ENCODE measurements at places on chromosomes 13 and 19.

DNA sequence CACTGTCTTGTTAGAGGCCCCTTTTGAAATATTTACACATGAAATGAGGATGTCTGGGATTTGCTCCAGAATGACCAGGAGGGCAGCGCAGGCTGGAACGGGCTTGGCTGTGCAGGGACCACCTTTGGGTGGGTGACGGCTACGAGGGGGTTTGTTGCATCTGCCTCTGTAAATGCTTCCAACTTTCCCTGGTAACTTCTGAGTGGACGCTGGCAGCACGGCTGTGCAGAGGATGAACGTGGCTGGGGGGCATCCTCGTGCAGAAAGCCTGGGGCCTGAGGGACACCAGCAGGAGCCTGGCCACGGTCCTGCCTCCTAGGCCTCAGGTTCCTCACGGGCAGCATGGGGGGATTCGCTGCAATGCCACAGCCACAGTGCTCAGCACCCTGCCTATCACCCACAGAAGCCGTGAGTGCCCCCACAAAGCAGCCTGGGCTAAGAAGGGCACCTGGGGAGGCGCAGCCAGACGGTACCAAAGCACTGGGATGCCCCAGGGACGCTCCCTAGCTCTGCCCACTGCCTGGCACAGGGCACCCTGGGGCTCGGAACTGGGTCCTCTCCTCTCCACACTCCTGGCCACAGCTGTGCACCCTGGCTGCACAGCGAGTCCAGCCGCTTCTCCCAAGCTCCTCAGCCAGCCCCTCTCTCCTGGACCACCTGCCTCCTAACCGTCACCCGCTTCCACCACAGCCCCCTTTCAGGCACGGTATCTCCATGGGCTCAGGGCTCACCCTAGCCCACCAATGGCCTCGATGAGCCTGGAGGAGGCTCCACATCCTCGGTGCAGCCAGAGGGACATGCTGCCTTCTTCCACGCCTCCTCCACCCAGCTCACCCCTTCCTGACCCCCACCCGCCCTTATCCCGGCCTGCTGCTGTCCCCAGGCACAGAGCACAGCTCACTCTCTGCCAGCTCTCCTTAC is 44.5 kb downstream of the MLLT1 start:
- no peak for DNase-seq

- no peak for DNase-seq
Observed at GRCh38 chr19:55635334-55635717, 5.5 kb upstream of the ZNF580 start.

DNA sequence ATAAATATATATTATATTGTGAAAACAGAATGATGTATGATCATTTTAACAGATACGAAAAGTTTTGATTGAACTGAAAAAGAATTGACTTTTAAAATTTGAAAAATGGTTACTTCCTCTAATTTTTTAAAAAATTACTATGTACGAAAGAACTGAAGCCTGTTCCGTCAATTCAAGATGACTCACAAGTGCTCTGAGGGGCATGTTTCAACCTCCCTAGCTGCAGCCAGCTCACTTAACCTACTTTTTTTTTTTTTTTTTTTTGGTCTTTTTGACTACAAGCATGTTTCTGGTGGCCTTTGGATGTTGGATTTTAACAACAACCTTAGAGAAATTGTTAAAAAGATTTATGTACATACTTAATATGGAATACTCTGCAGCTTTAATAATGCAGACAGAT is 1139.3 kb downstream of the DIAPH3 start:
- no peak for DNase-seq

DNA sequence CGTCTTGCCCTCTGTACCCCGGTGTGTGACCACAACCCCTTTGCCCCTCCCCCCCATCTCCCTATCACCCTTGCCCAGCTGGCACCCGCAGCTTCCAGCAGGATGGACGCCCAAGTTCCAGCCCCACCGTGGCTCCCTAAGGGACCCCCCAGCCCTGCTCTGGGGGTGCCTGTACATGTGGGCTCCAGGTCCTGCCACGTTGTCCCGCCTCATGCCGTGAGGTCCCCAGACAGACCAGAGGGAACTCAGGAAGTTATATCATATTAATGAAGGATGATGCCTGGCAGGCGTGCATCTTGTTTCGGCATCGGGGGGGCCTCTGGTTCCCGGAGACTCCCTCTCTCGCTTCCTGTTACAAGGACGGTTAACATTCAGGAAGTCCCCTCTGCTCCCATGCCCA is 1.6 kb upstream of the PTGIR start:
- no peak for DNase-seq

DNA sequence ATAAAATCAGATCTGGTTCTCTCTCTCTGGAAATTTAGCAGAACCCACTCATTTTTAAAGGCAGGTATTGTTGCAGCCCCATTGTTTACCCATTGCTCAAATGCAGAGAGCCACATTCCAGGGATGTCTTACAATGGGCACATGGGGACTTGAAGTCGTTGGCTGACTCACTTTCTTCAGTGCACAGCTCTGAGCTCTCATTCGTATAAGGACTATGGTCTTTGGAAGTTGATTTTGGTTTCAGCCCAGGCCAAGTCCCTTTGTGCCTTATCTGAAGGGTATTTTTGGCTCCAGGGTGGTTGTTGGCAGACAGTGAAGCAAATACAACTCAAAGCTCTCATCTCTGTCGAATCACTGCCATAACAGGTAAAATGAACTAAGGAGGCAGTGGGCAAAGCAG is 47.3 kb upstream of the CLDN10 start:
- DNase-seq = no peak

- DNase-seq = no peak
Observed at GRCh38 chr19:6236310-6237291, 43.2 kb downstream of the MLLT1 start.

DNA sequence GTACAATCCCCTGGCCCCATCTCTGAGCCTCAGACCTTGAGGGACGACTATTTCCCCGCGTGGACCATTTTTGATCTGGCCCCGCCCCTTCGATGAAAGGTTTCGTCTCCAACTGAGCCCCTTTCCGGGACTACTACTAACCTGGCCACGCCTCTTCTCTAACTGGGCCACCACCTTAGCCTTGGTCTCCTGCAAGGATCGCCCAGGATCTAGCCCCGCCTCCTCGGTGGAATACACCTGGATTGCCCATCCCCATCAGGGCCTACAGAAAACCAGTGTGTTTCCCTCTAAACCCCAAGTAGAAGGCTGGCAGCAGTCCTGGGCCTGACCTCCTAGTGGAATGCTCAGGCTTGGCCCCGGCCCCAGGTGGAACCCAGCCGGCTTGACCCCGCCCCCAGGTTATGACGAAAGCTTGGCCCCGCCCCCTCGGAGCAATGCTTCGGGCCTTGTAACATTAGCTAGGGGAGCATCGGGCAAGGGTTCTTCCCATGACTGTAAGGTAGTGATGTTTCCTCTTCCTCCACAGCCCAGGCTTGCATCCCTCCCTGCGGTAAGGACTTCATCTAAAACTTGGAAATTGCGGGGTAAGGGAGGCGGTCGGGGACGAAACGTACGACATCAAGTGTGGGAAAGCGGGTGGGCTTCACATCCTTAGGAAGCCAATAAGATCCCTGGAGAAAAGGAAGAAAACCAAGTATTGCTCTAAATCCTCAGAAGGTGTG is 9.1 kb downstream of the SPACA6 start:
- DNase-seq = no peak

- no peak for DNase-seq
Observed at GRCh38 chr13:79385694-79386093, 20.4 kb downstream of the RBM26 start.

DNA sequence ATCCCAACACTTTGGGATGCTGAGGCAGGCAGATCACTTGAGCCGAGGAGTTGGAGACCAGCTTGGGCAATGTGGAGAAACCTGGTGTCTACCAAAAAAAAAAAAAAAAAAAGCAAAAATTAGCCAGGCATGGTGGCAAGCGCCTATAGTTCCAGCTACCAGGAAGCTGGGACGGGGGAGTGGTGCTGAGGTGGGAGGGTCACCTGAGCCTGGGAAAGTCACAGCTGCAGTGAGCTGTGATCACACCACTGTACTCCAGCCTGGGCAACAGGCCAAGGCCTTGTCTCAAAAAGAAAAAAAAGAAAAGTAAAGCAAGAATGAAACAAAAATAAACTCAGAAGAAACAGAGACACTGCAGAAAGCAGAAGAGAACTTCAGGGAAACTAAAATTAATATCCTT is 31.6 kb downstream of the MTRF1 start:
- DNase-seq = no peak

DNA sequence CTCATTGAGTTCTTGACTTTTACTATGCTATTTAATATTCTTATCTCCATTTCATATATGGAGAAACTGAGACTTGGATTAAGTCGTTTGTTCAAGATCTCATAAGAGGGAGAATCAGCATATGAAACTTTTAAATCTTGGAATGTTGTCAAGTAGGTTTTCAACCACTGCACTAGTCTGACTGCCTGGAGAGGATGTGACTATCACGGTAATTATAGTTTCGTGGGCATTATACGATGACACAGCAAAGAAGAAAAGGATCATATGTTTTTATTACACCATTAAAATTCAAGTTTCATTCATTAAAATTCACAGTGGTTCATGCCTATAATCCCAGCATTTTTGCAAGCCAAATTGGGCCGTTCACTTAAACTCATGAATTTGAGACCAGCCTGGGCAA is 555.2 kb downstream of the SLITRK1 start:
- no peak for DNase-seq

- no peak for DNase-seq
Observed at GRCh38 chr13:61486496-61486895, 70.8 kb upstream of the PCDH20 start.

DNA sequence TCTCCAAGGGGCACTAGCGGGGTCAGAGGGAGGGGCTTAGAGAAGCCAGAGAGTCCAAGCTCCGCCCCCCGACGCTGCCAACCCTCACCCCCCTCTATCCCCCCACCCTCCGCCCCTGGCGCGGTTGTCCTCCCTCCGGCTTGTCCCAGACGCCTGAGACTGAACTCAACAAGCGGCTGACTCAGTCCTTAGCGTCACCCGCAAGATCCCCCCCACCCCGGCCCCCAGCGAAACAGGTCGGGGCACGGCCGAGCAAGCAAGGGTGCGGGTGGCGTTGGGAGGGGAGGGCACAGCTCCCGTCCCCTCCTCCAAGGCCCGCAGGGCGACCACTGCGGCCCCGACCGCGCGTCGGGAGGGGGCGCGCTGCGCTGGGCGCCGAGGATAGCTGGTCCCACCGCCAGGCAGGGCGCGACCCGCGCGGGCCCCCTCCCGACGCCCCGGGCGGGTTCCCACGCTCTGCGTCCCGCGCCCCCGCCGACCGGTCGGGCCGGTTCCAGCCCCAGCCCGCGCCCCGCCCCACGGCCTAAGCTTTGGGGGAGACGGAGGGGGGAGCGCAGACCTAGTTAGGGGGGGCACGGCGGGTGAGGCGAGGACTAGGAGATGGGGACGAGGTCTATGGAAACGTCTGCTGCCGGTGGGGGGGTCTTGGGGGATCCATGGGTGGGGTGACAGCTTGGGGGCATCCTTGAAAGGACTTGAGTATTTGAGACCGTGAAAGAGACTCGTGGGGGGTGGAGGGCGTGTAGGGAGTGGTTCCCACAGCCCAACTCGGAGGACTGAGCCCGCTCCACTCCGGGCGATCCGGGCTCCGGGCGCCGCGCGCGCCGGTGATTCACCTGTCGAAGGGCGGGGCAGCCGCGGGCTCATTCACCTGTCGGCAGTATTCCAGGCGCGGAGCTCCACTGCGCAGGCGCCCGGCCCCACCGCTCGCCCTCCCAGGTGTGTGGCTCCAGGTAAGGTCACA is 5.1 kb downstream of the NOTCH3 start:
- no peak for DNase-seq
